ENCODE measurements at places on chromosomes 1 and 21.

- no peak for DNase-seq
These were observed 37.9 kb downstream of the SLX9 start for GRCh38 chr21:44977616-44978340.

DNA sequence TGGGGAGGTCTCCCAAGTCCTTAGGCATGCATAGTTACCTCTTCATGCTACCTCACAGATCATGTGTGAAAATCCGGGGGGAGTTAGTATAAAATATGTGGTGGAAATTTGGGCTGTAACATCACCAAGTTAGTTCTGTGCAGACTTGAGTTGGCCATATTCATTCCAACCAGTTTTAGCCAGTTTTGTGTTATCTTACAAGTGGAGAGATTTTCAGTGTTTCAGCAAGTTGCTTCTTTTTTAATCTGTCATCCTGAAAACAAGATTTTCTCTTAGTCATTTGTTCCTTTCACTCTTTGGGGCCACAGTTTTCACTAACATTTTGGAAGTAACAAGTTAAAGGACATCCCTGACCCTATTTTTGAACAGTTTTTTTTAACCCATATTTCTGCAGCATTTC, 11.3 kb downstream of the SLC25A24 start:
- DNase-seq: no peak

- no peak for DNase-seq
These were observed 41.6 kb downstream of the IL6R start for GRCh38 chr1:154446789-154447188.

DNA sequence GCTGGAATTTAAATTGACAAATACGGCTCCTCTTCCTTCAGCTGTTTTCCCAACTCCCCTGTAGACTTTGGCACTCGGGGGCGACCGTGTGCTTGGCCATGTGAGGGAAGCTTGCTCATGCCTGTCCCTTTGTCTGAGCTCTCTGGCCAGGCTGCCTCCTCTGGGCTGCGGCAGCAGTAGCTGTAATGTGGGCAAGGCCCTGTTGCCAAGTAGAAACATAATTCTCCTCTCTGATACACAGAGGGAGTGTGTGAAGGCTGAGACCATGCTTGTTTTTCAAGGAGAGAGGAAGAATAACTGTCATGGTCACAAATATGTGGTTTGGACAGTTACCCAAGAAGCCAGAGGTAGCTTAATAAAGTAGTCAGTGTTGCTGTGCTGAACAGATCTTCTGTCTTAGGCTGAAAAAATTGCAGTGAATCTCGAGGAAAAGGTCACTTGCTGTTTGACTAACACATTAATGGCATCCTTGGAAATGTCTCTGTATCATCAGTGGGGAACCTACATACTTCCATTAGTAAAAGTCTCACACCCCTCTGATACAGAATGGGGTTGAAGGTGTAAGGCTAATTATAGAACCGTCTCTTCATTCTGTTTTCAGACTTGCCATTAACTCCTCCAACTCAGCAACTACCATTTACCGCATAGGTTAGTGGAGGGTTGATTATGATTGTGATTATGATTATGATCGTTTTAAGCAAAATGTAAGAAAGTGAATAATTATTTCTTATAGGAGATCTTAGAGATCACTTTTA, 94.6 kb downstream of the TGFB2 start:
- no peak for DNase-seq

DNA sequence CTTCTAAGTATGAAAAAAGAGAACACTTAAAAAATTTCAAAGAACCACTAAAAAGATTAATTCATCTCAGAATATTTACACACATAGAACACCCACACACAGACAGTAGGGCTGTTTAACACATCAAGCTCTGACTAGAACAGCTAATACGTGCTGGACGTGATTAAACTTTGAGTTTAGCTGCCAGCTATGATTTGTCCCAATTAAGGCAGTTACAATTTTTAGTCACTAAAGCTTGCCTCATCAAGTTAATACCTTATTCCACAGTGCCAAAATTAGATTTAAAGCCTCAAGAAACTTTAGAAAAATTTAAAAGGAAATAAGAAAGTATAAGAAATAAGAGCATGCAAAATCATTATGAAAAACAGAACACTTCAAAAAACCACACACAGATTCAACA, 18.9 kb downstream of the SLC16A1 start:
- no peak for DNase-seq

- DNase-seq: no peak
These were observed 731 bp downstream of the TRIM11 start for GRCh38 chr1:228405979-228406228.

DNA sequence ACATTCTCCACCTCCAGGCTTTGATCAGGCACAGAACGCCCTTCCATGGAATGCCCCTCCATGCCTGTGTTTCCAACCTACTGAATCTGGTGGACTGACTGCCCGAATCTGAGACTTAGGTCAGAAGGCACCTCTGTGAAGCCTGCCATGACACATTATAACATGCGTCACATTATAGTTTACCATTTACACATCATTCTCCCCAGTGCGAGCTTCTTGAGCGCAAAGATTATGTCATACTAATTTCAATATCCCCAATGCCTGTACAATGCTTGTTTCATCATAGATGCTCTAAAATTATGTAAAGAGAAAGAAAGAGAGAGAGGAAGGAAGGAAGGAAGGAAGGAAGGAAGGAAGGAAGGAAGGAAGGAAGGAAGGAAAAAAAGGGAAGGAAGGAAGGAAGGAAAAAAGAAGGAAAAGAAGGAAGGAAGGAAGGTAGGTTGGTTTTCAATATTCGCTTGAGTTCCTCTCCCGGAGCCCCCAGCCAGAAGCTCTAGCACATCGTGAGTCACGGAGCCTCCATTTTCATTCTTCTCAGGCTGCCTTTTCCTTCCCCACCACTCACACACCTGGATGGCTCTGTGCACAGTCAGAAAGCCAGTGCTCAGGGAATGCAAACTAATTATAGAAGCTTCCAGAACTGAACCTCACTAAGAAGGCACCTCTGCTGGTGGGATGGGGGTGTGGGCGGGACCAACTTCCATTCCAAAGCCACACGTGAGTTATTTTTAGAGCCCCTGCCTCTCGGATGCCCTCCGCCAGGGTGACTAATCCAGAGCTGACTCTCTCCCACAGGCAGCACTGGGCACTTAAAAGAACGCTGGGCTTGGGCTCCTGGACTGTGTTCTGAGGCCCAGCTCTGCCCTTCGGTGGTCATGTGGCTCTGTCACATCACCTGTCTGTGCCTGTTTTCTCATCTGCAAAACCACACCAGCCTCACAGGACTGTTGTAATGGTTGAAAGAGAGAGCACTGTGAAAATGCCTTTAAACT, 27.4 kb downstream of the LAMB3 start:
- no peak for DNase-seq

- DNase-seq: no peak
These were observed 1397.8 kb downstream of the NCAM2 start for GRCh38 chr21:22395965-22396364.

GRCh38 chr1:163231385-163231784, 28.7 kb upstream of the RGS5 start:
- DNase-seq: no peak

DNA sequence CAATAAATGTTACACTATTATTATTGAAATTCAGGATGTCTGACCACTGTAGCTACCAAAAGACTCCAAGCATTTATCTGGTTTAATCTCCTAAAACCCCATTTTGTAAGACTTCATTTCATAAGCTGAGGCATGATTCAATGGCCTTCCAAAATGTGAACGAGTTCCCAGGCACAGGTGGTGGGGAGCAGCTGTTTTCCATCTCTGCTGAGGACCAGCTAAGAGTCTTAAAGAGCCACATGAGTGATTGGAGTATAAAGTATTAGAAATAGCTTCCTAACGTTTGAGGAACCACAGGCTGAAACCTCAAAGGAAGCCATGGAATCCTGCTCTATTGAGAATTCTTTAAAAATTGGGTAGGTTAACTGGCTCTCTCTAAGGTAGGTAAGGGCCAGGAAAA, 44.9 kb downstream of the SEC16B start:
- no peak for DNase-seq

DNA sequence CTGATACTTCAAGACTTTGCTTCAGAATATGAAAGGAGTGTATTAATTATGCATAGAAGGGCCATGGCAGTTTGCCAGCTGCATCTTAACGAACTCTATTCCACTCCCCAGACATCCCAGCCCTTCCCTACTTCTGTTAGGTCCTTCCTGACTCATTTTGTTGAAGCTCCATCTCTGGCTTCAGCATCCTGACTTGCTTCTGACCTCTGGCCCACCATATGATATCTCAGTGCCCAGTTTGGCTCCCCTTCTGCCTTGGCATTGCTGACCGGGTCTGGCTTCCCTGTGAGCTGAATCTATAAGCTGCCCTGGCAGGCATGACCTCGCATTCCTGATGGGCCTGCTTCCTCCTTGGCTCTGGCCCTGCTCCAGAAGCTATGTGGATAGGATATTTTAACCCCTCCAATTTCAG, 27.6 kb upstream of the ARHGAP29 start:
- DNase-seq: no peak

DNA sequence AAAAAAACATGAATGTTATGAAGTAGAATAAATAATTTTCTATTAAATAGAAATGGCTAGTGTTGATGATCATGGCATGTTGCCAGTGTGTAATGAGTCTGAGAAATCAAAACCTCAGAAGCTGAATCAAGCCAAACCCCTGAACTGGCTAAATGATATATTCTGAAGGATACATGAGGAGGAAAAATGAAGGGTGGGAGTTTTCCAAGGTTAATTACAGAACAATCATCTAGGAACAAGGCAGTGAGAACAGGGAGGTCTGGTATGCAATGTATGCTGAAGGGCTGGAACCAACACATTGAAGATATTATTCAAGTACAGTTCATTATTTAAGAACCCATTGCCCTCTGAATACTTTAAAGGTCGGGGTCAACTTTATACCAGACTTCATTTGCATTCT, 309.1 kb upstream of the NRIP1 start:
- DNase-seq: no peak

- no peak for DNase-seq
These were observed 12.4 kb downstream of the EPHA8 start for GRCh38 chr1:22575532-22576149.

DNA sequence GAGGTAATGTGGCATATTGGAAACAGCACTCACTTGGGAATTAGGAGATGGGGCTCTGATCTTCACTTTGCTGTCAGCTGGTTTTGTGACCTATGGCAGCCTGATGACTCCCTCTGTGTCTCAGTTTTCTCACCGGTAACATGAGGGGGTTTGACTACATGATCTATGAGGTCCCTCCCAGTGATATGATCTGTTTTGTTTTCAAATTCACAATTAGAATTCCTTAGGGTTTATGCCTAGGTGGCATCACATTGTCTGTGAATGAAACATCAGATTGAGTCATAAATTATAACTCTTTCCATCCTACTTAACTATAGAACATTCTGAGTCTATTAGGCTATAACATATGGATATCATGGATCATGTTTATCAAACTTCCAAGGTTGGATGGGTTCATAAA, 386.6 kb downstream of the PTBP2 start:
- no peak for DNase-seq

GRCh38 chr1:44239961-44240371, 26.7 kb downstream of the DMAP1 start:
- DNase-seq: no peak
